ENCODE measurements at places on chromosomes 4 and X. TPM values are rescaled to one million over a fixed set of nuclear protein-coding genes. Genes with fewer than 3 reads are reported as not detected.

DNA sequence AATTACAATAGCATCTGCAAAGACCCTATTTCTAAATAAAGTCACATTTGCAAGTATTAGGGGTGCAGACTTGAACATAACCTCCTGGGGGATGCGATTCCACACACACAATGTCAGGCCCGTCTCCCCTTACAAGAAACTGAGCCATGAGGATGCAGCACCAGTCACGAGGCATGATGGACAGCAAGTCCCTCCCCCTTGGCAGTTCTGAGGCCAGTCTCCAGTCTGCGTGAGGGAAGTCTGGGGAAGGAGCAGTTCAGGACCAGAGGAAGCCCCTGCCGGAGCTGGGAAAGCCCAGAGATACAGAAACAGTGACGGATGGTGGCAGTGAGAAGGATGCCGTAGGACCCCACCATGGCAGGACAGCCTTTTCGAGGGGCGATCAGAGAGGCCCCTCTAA is 9.4 kb downstream of the FAM53A start:
- DNase-seq, result no peak

- no peak for DNase-seq
Observed at GRCh38 chr4:53060278-53060677, 198.2 kb downstream of the RASL11B start.

GRCh38 chrX:63471004-63471403 is 119.9 kb upstream of the SPIN4 start:
- no peak for DNase-seq

MRFAP1L1 gene
- total RNA-seq, result 51.4 TPM

DNA sequence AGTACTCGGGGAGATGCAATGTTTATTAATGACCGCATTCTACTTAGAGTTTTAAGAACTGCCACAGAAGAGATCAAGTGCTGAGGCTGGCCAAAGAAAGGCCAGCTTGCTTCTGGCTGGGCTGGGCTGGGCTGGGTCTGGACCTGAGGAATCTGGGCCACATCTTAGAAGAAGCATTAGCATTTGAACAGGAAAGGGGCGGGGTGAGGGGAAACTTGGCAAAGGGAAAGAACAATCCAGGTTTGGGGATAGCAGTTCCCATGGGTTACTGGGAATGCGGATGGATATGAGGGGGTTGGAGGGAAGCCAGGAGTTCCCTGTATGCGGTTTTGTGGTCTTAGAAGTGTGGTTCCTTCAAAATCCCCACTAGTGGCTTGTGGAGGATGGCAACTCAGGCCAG is 83.3 kb downstream of the CLDN34 start:
- no peak for DNase-seq

DNA sequence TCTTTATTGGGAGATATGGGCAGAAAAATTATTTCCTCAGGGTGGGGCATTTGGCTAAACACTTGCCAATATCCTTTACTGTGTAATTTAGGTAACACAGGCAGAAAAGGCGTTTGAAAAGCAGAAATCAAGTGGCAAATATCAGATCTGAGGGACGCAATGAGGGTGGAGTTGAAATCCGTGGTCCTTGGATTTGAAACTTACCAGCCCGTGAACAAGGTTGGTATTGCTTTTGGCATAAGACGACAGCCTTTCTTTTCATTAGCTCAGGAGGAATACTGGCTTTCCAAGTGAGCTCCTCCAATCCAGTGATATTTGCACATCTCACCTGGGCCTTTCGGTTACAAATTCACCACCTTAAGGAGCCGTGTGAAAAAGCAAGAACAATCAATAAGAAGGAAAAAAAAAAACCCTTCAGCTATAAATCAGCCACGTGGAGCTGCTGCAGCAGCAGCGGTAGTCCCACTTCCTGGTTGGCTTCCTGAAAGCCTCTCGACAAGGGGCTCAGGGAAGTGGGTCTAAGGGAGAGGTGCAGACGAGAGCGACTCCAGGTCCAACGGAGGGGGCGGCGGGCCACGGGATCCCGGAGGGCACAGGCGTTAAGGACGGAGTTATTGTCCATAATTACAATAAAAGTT is 734 bp upstream of the GALNT7 start:
- no peak for DNase-seq

ABLIM2 gene
- 0.63 TPM for total RNA-seq
